Mucosa of descending colon (tissue), 3 donors: ENCODE measurements at places on chromosomes 16 and 17. TPM values are rescaled to one million over a fixed set of nuclear protein-coding genes. Genes with fewer than 3 reads are reported as not detected.

DNA sequence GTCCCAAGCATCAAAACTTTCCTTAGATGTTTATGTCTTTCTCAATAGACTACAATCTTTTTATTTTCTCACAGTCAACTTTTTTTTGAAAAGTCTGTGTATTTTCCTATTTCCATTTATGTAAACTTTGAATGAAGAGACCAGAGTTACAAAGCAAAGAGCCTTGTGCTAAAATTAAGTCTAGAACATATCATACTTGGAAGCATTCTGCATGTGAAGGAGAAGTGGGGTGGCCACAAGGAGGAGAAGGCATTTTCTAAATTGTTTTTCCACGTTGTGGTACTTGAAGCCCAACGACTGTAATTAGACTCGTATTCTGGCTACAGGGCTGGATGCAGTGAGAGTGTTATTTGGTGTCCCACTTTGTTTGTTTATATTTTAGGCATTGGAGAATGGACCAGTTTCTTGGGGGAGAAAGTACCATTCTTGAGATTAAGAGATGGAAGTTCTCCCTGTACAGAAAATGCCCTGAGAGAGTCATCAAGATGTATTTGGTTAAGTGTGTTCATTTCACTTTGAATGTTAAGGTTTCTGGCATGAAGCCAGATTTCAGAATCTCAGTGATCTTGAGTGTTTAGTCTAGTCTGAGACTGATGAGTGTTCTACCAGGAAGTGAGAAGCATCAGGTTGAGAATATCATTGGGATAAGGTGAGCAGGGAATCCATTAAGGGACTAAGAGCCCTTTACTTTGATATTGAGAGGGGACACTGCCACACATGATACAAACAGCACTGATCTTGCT, 71.6 kb downstream of the MAP2K6 start:
- no peak for DNase-seq

DNA sequence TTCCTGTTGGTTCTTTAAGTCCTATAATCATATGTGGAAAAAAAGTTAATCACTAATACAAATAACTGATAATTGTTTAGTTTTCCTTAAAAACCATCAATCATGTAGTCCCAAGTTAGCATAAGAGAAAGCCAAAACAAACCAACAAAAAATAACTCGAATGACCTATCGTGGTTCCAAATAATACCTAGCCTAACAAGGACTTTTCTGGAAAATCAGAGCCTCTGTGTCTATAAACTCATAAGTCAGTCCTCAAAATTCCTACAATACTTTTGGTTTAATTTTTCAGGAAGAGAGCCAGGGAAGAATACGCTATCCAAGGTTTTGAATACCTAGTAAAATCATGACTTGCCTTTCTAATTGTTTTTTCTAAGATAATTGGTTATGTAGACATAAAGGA, 975.3 kb upstream of the SOX9 start:
- DNase-seq = no peak

- no peak for DNase-seq
Observed at GRCh38 chr17:41629826-41630670, 5.7 kb upstream of the KRT17 start.

DNA sequence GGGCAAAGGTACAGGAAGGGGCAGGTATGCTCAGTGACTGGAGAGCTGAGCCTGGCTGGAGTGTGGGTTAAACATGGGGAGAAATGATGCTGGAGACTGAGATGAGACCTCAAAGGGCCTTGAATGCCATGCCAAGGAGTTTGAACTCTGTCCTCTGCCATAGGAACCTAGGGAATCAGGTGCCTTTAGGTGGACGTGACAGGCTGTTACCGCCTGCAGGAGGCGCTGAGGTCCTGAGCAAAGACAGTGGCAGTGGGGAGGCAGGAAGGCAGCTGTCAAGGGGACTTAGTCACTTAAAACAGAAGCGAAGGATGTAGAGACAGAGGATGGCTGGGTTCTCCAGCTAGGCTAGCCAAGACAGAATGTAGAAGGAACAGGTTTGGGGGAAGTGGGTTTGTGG, 9.1 kb downstream of the PSMB3 start:
- peak; percentile 42 for DNase-seq

GRCh38 chr16:83733301-83733700, 74.5 kb upstream of the HSBP1 start:
- no peak for DNase-seq

GRCh38 chr17:151886-152859, 14.8 kb downstream of the SCGB1C2 start:
- DNase-seq = no peak

- no peak for DNase-seq
Observed at GRCh38 chr16:706189-707061, 824 bp upstream of the FBXL16 start.

GRCh38 chr16:10765772-10766171, 22.1 kb downstream of the NUBP1 start:
- no peak for DNase-seq

DNA sequence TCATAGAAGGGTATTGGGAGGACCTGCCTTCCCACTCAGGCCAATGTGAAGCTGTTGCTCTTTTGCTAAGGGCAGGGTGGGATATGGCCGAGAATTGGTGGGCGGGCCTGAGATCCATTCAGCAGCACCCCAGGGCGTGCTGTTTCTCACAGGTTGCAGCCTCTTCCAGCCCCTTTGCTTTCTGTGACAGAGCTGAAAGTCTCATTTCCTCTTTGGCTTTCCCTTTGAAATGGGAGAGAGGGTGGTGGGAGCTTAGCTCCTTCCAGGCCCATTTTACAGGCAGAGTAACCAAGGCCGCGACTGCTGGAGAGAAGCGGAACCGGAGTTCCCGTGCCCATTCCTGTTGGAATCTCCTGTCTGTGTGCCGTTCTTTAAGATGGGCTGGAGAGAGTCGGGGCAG, 183.0 kb downstream of the RAB11FIP4 start:
- DNase-seq = no peak

DNA sequence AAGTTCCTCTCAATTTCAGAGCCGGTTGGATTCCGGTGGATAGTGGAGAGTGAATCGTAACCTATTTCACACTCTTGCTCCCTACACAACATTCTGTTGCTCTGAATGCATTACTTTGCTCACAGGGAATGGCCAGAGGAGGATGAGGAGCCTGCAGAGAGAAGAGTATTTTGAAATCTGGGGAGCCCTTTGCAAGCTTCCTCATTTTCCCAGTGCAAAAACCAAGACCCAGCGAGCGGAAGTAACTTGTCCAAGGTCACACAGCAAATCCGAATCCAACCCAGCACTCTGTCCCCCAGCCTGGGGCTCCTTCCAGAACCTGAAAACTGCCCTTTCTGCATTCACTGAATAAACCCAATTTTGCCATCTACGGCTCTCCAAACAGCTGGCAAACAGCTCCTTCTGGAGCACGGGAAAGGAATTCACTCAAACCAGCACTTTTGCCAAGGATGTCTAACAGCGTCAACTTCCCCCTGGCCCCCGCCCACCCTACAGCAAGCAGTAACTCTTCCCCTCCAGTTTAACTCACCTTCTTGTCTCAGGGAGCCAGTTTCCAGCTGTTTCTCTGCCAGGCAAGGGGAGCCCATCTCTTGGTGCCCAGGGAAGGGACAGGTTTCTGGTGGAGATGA, 557 bp downstream of the KCNG4 start:
- DNase-seq = no peak

DNA sequence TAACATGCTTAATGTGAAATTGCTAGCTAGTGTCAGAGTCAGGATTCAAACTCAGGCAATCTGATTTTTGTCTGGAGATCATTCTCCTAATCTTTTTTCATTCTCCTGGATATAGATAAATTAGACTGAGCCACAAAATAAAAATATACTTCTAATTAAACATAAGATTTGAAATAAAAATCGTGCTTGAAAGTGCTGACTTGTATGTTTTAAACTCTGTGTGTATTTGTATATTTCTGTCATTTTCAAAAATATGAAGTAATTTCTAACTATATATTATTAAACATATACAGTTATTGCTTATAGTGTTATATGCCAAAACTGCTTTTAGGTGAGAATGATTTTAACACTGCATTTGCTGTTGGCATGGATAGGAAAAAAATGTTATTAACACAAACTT, 239.4 kb downstream of the KCNJ2 start:
- DNase-seq = no peak

DNA sequence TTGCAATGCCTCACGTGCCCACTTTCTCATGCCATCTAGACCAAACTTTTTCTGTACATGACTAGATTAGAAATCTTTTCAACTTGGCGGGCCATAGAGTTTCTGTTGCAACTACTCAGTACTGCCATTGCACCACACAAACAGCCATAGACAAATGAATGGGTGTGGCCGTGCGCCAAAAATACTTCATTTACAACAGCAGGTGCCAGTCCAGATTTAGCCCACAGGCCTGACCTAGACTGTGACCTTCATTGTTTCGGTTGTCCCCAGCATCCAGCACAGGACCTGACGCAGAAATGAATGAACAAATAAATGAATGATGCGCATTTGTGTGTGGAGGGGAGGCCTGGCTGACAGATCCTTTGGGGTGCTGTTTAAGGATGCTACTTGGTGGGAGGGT, 14.3 kb upstream of the PDK2 start:
- DNase-seq = no peak

- peak; percentile 67 for DNase-seq
Observed at GRCh38 chr17:44197980-44198720, 1.5 kb downstream of the ATXN7L3 start.

- DNase-seq = no peak
Observed at GRCh38 chr16:84306564-84306963, 11.9 kb downstream of the WFDC1 start.

DNA sequence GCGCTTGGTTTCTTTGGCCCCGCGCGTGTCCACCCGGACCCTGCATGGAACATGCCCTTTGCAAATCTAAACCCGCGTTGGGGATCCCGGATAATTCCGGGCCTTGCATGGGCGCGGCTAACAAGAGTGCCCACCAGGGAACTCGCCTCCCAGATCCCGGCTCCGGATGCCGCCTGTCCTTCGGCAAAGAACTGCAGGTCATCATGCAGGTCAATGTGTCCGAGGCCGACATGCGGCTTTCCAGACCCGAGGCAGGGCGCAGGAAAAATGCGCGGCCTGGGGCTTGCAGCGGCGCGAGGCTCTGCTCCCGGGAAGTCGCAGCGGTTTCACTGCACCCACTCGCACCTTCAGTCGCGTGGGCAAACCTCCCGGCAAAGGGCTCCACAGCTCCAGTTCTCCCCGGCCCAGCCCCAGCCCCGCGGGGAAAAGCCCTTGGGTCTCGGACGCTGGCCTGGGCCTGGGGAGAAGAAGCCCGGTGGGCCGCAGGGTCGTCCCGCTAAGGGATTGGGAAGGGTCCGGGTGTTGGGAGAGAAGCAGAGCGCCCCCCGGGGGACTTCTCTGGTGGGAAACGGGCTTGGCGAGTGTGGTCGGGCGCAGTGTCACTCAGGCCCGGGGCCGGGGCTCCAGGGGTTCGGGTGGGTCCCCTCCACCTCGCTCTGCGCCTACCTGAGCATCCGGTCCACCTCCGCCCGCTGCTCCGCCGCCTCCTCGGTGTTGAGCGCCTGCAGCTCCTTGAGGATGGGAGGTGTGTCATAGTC, 805 bp downstream of the HNF1B start:
- DNase-seq = peak; percentile 54

- no peak for DNase-seq
Observed at GRCh38 chr17:73119631-73120030, 27.1 kb upstream of the SLC39A11 start.

DNA sequence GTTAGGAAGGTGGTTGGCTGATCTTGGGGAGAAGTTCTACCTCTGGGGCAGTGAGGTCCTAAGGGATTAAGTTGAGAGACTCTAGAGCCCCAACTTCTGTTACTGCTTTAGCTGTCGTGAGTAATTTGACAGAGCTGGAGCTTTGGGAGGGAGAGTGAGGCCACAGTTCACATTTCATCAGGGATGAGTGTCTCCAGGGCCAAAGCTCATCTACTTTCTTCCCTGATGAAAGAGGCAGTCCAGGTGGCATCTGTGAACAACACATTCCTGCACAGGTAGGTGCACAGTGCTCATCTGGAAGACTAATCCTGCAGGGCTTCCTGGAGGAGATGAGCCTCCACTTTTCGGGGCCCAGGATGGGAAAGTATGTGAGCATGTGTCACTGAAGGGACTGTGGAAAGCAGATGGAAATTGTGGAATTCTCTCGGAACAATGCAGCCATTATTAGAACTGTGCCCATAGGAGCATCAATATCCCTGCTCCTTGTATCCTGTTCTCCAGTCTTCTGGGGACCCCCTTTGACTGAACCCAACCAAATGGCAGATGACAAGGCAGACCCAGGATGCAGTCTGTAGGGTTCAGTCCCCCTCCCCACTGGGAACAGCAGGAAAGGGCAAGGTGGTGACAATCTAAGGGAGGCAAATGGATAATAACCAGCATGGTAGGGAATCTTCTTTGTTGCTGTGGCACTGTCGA, 9.0 kb downstream of the DYNLL2 start:
- no peak for DNase-seq

- DNase-seq = no peak
Observed at GRCh38 chr16:53822936-53823529, 119.1 kb downstream of the FTO start.

GRCh38 chr16:27463741-27464591, 62.0 kb downstream of the IL21R start:
- DNase-seq = peak; percentile 52

GRCh38 chr17:74654742-74655141, 31.2 kb upstream of the CD300E start:
- no peak for DNase-seq

DNA sequence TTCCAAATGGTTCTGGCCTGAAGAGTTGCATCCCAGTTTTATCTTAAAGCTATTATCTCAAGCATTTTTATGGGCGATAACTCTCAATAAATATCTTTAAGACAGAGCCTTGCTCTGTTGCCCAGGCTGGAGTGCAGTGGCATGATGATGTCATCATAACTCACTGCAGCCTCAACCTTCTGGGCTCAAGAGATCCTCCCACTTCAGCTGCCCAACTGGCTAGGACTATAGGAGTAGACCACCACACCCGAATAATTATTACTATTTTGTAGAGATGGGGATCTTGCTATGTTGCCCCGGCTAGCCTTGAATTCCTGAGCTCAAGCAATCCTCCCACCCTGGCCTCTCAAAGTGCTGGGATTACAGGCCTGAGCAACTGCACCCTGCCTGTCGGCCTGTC, 26.1 kb upstream of the CYTH1 start:
- DNase-seq = no peak

DNA sequence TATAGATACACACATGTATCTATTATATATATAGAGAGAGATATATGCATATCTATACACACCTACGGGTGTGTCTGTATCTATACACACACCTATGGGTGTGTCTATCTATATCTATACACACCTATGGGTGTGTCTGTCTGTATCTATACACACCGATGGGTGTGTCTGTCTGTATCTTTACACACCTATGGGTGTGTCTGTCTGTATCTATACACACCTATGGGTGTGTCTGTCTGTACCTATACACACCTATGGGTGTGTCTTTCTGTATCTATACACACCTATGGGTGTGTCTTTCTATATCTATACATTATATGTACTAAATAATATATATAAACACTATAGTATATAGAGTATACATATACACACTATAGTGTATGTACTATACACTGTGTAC, 738.5 kb downstream of the MAF start:
- DNase-seq = no peak

ITGA2B gene
- total RNA-seq = 0.79 TPM

PRSS33 gene
- total RNA-seq = not detected

CNTNAP4 gene
- total RNA-seq = not detected

CSNK2A2 gene
- total RNA-seq = 45.5 TPM

STH gene
- not detected for total RNA-seq

RHBDF2 gene
- 18.9 TPM for total RNA-seq

GPRC5C gene
- 62.2 TPM for total RNA-seq
